Adipocyte (in vitro differentiated cells): ENCODE measurements at places on chromosomes 1 and 21.

DNA sequence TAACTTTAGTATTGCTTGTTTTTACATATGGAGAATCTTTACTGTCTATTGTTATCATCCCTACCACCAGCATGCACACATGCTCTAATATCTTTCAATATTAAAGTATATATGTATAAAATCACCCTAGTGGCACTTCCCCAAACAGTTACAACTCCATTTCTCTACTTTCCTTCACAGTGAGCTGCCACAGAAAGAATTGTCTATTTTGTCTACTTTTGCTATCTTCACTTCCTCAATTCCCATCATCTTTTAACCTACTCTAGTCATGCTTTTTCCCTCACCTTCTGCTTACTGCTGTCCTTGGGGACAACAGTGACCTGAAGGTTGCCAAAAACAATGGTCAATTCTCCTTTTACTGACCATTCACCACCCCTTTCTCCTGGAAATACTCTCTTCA is 59.2 kb downstream of the VCAM1 start:
- no peak for DNase-seq

DNA sequence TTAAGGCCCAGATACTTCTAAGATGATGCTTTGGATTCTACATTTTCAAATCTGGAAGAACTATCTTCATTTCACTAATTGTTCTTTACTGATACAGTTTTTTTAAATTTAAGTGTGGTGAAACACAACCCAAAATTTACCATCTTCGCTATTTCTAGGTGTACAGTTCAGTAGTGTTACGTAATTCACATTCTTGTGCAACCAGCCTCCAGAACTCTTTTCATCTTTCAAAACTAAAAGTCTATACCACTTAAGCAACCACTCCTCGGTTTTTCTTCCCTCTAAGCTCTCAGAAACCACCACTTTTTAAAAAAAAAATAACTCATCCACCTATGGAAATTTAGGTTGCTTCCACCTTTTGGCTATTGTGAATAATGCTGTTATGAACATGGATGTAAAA is 220.7 kb downstream of the PDE4B start:
- DNase-seq: peak; percentile 20

GRCh38 chr1:96524100-96524499 is 197.5 kb upstream of the PTBP2 start:
- no peak for DNase-seq

DNA sequence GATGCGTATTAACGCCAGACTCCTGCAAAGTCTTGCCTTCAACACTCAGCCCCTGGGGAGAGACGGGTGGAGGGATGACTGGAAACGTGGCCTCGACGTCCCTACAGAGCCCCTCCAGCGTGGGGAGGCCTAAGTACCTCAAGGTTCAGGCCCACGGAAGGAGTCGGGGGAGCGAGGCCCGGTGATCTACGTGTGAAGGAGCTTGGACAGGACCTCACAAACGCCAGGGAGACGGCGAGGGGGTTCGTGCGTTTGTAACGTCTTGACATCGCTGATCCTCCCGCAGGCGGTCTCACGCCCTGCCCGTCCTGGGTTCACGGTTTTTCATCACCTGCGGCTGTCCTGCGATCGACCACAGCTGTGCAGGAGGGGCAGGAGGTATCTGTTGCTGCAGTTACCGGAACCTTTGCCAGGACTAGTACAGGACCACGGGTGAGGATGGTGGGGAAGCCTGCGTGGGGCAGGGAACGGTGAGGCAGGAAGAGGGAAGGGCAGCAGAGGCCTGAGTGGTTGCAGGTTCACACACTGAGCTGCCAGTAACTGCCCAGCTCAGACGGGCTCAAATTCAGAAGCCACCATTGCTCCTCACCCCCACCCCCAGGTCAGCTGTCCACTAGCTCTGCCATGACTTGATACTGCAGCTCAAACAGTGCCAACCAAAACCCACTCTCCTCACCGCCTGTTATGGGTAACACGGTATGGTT is 889 bp upstream of the CCNL2 start:
- peak; percentile 46 for DNase-seq

- no peak for DNase-seq
Measured at GRCh38 chr1:61053712-61054600, 28.4 kb upstream of the NFIA start.

GRCh38 chr21:44427241-44428120 is 27.8 kb upstream of the LRRC3 start:
- DNase-seq: no peak

DNA sequence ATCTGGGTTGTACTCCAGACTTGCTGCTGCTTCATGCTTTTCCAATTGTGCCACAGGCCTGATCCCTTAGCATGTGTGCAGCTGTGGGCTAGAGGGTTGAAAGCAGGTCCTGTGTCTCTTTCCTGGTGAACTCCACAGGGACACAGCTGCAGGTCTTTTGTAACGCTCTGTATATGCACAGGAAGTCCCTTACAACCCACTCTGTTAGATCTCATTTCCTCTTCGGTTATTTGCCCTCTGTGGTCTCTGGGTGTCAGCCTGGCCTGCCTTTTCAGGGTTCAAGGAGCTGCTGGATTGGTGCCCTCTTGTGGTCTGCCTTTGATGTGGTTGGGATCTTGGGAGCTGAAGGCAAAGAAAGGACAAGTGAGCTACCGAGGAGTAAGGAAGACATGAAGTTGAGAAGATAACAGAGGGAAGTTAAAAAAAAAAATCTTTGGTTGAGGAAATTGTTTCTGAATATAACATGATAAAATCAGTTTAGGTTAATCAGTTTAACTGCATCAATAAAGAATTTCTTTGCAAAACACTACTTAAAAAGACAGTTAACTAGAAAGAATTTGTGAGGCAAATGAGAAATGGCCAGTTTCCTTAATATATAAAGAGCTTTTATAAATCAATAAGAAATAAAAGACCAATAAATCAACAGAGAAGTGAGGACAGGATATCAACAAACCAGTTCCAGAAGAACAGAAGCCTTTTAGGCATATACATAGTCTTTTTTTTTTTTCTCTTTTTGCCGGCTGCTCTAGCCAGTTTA is 44.1 kb downstream of the UCK2 start:
- no peak for DNase-seq

DNA sequence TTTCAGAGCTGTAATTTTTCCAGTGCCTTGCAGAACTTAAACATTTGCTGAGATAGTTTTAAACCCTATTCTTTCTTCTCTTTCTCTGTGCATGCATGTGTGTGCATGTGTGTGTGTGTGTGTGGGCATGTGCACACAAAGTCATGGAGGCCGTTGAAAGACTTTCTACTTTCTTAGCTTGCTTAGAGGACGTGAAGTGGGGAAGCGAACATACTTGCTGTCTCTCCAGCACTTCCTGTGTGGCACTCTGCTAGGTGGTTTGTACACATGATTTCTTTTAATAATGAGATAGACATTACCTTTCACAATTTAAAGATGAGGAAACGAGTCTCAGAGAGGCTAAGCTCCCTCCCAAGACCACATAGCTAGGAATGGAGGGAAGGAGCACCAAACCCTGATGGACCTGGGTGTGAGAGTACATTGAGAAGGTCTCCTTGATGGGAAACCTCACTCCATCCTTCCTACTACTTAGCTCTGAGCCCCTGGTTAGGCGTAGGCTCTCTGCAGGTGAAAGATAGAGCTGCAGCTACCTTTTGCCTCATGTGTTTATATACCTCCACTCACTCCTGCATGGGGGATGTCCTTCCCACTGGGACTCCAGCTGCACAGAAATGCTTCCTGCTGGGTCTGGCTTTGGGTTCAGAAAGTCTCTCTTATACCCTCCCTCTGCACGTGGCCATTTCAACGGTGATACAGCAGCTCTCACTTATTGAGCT is 101.9 kb upstream of the USP24 start:
- DNase-seq: no peak

- DNase-seq: no peak
Measured at GRCh38 chr1:153733970-153734369, 6.1 kb downstream of the INTS3 start.

DNA sequence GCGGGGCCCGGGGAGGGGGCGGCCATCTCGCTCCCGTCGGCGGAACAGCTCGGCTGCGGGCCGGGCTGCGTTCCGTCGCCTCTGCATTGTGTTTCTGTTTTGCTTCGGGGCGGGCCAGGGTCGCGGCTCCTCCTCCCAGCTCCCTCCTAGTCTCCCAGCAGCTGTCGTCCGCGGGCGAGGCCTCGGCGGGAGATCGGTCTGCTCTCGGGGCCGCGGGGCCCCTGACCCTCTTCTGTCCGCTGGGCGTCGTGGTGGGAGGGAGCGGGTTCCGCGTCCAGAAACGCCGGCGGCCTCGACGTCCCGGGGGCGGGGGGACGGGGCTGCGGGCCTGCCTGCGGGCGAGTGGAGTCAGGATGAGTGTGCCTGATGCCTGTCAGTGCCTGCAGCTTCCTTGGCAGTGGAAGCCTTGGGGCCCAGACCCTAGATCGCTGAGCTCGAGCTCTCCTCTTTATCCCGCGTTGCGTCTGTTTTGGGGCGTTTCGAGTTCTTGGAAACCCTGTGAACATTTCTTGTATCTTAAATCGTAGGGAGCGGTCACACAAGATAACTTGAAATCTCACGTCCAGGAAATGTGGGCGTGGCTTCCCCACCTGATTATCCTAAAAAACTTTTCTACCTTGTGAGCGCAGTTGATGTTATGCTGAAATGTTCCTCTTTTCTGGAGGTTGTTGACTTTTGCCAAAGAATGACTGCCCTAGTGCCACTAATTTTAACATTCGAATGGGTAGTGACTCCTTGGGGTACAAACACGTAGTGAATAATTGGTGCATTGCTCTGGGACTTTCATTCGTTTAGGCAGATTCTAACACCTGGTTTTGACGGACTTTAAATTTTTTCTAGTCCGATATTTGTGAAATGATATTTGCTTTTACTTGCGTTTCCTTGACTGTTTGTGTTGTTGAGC is 676 bp downstream of the MORC3 start:
- peak; percentile 85 for DNase-seq

GRCh38 chr1:224863486-224863885 is 66.0 kb upstream of the DNAH14 start:
- DNase-seq: no peak

DNA sequence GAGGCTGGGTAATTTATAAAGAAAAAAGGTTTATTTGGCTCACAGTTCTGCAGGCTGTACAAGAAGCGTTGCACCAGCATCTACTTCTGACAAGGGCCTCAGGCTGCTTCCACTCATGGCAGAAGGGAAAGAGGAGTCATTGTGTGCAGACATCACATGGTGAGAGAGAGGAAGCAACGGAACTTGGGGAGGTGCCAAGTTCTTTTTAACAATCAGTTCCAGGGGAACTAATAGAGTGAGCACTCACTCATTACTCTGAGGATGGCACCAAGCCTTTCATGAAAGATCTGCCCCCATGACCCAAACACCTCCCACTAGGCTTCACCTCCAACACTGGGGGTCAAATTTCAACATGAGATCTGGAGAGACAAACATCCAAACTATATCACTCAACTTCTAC is 77.2 kb downstream of the DDAH1 start:
- DNase-seq: no peak

- no peak for DNase-seq
Measured at GRCh38 chr1:225711236-225711937, 58.5 kb upstream of the ENAH start.

DNA sequence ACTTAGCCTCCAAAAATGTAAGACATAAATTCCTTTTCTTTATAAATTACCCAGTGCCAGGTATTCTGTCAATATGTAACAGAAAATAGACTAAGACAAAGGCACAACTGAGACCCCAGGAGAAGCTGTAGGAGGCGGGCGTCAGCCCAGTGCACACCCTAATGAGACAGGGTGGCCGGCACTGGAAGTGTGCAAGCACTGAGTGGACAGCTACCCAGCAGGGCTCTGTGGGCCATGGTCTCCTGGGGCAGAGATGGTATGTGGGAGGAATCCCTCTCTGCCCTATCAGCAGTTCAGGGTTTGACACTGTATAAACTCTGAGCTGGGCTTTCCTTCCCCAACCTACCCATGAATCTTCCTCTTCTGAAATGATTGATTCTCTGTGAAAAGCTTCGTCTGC is 139.5 kb downstream of the GLIS1 start:
- DNase-seq: no peak

- no peak for DNase-seq
Measured at GRCh38 chr1:31776516-31776915, 12.4 kb upstream of the ADGRB2 start.
